ENCODE measurements at places on chromosomes 11 and 22.

GRCh38 chr11:2693271-2694261 lies 6.2 kb downstream of the KCNQ1OT1 start:
- no peak for DNase-seq

DNA sequence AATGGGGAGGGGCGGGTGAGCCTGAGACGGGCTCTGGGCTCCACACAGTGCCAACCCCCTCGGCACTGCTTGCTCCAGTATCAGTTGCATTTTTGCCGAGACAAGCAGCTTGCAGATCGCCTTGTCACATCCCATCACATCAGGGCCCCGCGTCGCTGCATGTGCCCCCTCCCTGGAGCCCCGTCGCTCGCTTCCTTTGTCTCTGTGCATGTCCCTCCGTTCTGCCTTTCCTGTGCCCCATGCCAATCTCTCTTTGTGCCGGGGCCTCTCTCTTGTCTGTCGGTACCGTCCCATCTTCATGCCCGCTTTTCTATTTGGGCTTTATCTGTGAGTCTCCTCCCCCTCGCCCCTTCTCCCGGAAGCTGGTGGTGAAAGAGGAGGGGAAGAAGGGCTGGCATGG lies 202.2 kb downstream of the CEP164 start:
- no peak for DNase-seq

- DNase-seq: peak; percentile 41
These were observed 89.0 kb upstream of the PARVA start for GRCh38 chr11:12288212-12288930.

GRCh38 chr11:48064306-48064705 lies 83.9 kb downstream of the PTPRJ start:
- no peak for DNase-seq

- DNase-seq: no peak
These were observed 53.1 kb downstream of the ARRB1 start for GRCh38 chr11:75298191-75298975.

- no peak for DNase-seq
These were observed 3.7 kb upstream of the OR6X1 start for GRCh38 chr11:123757976-123758375.

GRCh38 chr22:36678477-36678876 lies 25.1 kb downstream of the CACNG2 start:
- no peak for DNase-seq

- DNase-seq: no peak
These were observed 42.9 kb upstream of the GAB2 start for GRCh38 chr11:78460471-78460870.
